Left lobe of liver (tissue), 2 donors: ENCODE measurements at places on chromosomes 11 and 22. TPM values are rescaled to one million over a fixed set of nuclear protein-coding genes. Genes with fewer than 3 reads are reported as not detected.
A peak's percentile ranks its signal among the peaks of the same experiment; 100 is the strongest.

- no peak for DNase-seq
Measured at GRCh38 chr11:61021661-61022212, 50.3 kb downstream of the CD6 start.

GRCh38 chr11:103735497-103736032, 300.9 kb upstream of the DDI1 start:
- DNase-seq: no peak

- no peak for DNase-seq
Measured at GRCh38 chr22:17266251-17266971, 47.2 kb upstream of the ADA2 start.

- DNase-seq: no peak
Measured at GRCh38 chr11:45216901-45217300, 69.2 kb downstream of the SYT13 start.

DNA sequence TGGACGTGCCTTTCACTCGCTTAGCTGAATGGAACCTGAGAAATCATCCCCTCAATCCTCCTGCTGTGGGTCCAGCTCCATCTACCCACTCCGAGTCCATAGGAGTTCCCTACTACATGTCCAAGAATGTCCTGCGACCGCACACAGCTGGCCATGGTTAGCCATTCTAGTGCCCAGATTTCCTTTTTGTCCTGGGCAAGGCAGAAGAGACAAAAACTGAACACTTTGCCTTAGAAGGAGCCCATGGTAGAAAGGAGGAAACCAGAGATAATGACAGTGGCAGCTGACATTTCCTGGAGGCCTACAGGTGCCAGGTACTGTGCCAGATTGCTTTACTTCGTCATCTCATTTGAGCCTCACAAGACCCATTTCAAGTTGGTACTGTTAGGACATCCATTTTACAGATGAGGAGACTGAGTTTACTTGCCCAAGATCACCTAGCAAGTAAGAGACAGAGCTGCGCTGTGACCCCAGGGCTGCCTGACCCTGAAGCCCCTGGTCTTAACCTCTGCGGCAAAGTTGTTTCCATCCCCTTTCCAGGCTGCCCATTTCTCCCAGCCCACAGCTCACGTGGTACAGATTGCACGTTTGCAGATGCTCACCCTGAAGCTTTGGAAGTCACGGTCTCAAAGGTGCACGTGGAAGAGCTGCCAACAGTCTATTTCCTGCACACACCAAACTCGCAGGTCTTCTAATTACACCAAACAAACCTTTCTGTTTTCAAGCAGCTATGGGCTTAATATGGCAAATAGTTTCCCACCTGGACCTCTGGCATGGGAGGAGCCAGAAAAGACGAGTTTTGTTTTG, 112.7 kb downstream of the ZBTB16 start:
- DNase-seq: peak; percentile 72

DNA sequence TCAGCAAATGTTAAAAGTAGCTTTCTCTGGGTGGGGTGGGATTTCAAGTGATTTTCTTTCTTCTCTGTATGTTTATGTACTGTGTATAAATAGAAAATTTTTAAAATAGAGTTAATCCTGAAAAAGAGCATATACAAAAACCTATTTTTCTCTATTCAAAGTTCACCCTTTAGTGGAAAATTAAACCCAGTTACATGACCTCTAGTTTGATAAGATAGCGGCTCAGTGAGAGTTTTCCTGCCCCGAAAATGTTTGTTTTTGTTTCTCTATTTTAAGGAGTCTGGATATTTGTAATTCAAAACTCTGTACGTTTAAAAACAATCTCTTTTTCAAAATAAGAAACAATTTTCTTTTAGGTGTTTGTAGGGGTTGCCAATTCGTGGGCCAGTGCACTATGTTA, 42.1 kb upstream of the PITPNB start:
- DNase-seq: no peak

Gene FAM181B
- not detected for total RNA-seq

Gene SYT13
- 0.50 TPM for total RNA-seq

Gene HIKESHI
- total RNA-seq: 11.5 TPM

Gene NPAS4
- not detected for total RNA-seq

Gene ART1
- total RNA-seq: not detected

Gene SLC22A6
- not detected for total RNA-seq

Gene MUC6
- 1.0 TPM for total RNA-seq
